ENCODE measurements at places on chromosomes 11 and 22. TPM values are rescaled to one million over a fixed set of nuclear protein-coding genes. Genes with fewer than 3 reads are reported as not detected.

LARGE1 gene
- 5.5 TPM for total RNA-seq

KCNQ1OT1 gene
- total RNA-seq, result 0.31 TPM

HPS4 gene
- total RNA-seq, result 25.3 TPM

BATF2 gene
- 0.19 TPM for total RNA-seq

RPS25 gene
- 2,652 TPM for total RNA-seq

CYP2D6 gene
- total RNA-seq, result 0.47 TPM

INS gene
- total RNA-seq, result not detected

ADAMTS15 gene
- total RNA-seq, result 0.86 TPM

CD44 gene
- total RNA-seq, result 963 TPM

HTR3B gene
- not detected for total RNA-seq

PTGDR2 gene
- total RNA-seq, result not detected

OR10D3 gene
- not detected for total RNA-seq

PRR33 gene
- not detected for total RNA-seq

PITPNB gene
- 19.7 TPM for total RNA-seq

SLC25A18 gene
- 0.23 TPM for total RNA-seq

CD3G gene
- total RNA-seq, result not detected

BEST1 gene
- 1.4 TPM for total RNA-seq

NAALAD2 gene
- not detected for total RNA-seq

PAMR1 gene
- total RNA-seq, result 12.7 TPM

CDCA5 gene
- 25.9 TPM for total RNA-seq
